ENCODE measurements at places on chromosomes 3 and 15.

DNA sequence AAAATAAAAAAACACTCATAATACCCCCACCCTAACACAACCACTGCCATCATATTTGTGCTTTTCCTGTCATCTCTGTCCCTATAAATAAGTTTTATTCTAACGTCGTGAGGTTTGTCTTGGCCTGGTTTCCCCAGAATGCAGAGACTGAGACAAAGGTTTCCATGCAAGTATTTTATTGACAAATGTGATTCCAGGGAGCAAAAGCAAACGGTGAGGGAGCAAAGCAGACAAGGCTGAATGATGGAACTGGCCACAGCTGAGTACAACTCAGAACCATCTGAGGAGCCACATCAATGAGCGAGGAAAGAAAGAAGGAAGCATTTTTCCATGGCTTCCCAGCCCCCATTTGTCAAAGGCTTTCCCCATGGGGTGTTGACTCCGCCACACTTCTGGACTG is 37.7 kb upstream of the LARS2 start:
- no peak for DNase-seq

GRCh38 chr3:118910332-118910731 is 124.3 kb downstream of the IGSF11 start:
- DNase-seq: no peak

DNA sequence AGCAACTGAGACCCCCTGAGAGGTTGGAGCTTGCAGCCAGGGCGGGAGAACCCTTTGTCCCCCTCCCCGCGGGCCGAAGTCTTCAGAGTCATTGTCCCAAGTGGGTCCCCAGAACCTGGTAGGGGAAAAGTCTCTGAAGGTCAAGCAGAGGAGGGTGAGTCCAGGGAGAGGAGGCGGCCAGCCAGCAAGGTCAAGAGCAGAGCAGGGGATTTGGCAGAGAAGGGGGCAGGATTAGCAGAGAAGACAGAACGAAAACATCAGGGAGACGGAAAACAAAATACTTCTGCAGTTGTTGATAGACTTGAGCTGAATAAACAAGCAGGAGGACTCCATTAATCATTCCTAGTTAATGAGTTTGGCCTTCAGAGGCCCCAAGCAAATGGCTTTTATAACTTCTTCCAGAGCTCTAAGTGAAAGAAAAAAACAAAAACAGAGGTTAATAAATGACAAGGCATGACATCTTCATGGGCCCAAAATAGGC is 66.7 kb downstream of the GRIP2 start:
- no peak for DNase-seq

- no peak for DNase-seq
These were observed 165.2 kb downstream of the ZPLD1 start for GRCh38 chr3:102599819-102600576.

DNA sequence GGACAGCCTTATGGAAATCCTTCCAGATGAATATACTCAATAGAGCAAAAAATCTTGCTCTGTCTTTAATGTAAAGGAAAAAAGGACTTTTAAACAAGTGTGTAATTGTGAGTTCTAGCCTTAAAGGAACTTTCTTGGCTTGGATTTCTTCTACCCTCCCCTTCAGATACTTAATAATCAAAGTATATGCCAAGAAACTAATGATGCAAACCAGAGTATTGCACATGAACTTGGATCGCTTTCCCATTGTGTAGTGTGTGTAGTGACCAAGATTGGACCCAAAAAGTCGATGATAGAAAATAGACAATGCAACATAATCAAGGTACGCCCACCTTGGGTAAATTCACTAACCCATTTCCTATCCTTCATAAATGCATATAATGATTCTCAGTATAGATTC is 123.8 kb downstream of the TIGIT start:
- no peak for DNase-seq

- DNase-seq: no peak
These were observed 534.6 kb downstream of the FOXP1 start for GRCh38 chr3:71048948-71049347.

GRCh38 chr3:74413547-74414241 is 200.8 kb downstream of the CNTN3 start:
- DNase-seq: no peak

DNA sequence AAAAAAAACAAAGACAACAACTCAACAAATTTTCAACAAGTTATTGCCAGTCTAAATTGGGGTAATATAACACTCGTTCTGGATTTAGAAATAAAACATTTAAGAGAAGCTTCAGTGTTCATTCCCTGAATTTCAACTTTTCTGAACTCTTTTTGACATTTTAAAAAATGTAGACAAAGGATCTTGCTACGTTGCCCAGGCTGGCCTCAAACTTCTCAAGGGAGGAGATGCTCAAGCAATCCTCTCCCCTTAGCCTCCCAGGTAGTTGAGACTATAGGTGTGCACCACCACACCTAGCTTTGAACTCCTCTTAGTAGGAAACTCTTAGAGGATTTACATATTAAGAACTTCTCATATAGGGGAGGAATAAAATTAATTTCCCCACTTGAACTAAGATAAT is 91.9 kb downstream of the AKAP13 start:
- no peak for DNase-seq

GRCh38 chr3:45793482-45794176 is 2.7 kb downstream of the SLC6A20 start:
- DNase-seq: no peak

- DNase-seq: no peak
These were observed 6.6 kb downstream of the XYLB start for GRCh38 chr3:38353151-38353550.

DNA sequence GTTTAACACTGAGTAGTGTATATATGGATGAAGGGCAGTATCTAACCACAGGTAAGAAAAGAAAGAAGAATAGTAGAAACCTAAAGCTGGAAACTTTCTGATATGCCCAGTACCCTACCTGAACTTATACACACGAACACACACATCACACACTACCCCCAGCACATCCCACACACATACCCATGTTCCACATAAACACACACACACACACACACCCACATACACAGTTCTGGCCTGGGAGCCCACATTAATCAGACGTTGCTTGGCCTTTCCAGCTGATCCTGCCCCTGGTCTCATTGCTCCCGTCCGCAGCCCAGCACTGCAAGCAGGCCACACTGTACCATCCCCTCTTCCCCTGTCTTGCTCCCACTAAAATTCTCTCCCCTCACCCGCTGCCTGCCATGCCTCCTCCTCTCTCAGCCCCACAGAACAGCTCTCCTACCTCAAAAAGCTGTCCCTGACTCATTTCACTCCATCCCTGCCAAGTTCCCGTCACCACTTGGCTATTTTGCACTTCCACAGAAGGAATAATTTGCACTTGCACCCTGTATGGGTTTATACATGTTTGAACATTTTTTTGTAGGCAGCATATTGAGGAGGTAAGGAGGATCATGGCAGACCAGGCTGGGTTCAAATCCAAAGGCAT is 185.8 kb upstream of the PPP2R3A start:
- DNase-seq: no peak

DNA sequence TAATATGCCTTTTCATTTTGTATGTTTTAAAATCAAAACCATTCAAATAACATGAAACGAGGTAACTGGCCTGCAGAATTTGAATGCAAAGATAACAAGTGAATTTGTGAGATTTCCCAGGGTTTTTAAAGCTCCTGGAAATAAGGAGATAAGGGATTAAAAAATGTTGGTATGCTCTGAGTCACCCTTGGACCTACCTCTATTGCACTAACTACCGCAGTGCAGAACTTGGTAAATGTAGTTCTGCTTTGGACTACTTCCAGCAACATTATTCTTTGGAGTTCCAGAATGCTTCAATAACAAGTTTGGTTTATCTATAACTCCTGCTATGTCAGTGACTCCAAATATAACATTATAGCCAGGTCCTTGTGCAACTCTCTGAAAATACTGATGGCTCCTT is 201.7 kb downstream of the GAP43 start:
- no peak for DNase-seq

DNA sequence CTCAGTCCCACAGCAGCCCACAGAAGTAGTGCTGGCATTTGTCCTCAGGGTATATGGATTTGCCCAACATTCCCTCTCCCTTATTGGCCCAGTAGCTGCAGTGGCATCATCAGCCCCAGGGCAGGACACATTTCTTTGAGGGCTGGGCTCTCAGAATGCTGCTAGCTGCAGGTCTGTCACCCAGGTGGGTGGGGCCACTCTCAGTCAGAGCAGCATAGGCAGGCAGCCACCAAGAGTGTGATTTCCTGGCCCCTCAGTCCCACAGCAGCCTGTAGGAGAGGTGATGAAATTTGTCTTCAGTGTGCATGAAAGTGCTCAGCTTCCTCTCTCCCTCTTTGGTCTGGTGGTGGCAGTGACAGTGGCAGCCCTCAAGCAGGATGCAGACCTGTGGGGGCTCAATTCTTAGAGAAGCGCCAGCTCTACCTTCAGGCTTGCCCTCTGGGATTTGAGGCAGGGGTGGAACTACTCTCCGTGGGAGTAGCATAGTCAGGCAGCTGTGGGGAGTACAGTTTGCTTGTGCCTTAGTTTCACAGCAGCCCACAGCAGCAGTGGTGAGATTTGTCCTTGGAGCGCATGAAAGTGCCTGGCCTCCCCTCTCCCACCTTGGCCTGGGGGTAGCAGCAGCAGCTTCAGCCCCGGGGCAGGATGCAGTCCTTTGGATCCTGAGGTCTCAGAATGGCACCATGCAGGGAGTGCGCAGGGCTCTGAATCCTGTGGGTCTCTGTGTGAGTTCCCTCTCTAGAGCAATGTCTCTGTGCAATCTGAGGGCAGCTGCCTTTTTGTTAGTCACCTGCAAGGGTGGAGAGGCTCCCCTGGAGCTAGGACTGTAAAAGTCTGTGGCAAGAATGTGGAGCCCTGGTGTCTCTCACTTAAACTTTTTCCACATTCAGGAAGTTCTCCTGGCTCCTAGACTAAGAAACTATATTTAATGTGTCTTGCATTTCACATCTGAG is 1229.1 kb downstream of the ROBO2 start:
- DNase-seq: no peak

DNA sequence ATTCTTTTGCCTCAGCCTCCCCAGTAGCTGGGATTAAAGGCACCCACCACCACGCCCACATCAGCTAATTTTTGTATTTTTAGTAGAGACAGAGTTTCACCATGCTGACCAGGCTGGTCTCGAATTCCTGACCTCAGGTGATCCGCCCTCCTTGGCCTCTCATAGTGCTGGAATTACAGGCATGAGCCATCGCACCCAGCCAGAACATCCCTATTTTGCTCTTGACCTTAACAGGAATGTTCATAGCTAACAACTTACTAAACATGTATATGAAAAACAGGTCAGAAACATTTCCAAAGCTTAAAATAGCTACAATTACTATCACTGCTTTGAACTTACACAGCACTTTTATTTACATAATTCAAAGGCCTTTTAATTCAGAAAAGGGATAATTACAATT is 33.7 kb downstream of the UQCC5 start:
- DNase-seq: peak; percentile 15

GRCh38 chr15:63187589-63188226 is 1.7 kb upstream of the RAB8B start:
- no peak for DNase-seq
